ENCODE measurements at places on chromosomes 4 and X.

DNA sequence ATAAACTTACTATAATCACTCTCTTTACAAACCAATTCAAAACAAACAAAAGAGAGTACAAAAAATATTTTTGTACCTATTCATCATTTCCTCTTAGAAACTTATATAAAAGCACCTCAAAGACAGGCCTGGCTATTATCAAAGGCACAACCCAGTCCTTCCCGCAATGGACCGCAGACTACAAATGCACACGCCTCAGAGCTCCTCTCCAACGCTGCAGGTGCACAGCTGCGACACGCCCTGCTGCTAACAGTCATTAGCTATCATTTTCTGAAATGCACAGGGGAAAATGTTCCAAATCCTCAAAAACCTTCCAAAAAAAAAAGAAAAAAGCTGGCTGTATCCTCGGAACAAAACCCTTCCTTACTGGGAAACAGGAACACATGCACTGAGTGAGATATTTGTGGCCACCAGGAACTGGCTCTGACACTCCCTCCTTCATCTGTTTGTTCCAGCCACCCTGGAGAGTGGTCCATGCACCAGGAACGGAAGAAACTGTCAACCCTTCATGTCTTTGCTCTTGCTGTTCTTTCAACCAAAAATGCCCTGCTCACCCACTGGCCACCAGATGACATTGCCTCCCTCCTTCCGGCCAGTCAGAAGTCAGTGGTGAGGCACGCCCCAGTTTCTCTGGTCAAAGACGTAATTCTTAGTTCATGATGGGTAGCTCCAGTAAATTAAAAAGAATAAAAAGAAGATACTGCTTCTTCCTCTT is 16.7 kb downstream of the IRF2 start:
- DNase-seq = no peak

DNA sequence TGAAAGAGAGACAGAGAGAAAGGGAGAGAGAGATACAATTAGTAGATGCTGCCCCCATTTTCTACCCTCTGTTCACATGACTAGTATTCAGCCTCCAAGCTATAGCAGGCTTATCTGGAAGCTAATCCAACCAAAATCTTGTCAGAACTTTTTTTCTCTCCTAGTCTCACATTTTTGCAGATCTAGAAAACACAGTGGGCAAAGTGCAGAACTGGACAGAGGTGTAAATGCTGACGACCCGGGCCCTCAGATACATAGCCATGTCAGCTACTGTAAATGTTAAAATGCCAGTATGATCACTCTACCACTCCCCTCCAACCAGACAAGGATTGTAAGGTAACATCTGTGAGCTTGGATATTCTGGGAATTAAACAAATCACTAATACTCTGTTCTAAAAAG is 34.3 kb downstream of the GPC3 start:
- no peak for DNase-seq

DNA sequence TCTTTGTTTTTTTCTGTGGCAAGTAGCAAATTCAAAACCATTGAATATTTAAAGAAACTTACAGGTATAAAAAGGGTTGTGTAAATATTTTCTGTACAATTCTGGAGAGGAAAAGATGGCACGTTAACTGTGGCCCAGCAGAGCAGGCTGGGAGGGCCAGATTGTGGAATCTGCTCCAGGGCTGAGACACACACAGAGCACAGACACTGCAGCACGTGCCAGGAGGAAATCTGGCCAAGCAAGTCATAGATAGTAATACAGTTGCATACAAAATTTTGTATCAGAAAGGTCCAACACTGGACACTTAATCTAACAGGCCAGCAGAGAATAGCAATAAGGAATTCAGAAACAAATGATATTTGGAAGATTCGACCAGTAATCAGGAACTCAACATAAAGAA is 763.7 kb downstream of the PDHA2 start:
- DNase-seq = peak; percentile 29

GRCh38 chr4:174561560-174561959 is 39.3 kb upstream of the HPGD start:
- peak; percentile 59 for DNase-seq

- DNase-seq = no peak
Observed at GRCh38 chr4:20589436-20589835, 110.8 kb upstream of the PACRGL start.

DNA sequence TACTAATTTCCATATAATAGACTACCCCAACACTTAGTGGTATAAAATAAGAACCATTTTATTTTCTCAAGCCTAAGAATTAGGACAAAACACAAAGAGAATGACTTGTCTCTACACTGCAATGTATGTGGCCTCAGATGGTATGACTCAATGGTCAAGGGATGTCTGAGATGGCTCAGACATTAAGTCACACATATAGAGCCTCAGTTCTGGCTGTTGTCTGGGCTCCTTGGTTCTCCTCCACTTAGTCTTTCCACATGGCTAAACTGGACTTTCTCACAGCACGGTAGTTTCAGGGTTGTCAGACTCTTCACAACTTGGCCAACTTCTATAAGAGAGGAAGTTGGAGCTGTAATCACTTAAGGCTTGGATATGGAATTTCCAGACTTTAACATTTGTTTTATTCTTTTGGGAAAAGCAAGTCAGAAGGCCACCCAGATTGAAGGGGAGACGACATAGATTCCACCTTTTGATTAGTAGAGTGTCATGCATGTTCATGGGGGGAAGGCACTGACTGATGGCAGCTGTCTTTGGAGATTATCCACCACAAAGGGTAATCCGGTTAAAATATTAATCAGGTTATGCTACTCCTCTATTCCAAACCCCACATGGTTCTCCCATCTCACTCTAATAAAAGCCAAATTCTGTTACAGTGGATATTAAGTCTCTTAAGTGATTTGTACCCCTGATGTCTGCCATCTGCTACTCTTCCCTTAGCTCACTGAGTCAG is 9.4 kb downstream of the IL15 start:
- no peak for DNase-seq

DNA sequence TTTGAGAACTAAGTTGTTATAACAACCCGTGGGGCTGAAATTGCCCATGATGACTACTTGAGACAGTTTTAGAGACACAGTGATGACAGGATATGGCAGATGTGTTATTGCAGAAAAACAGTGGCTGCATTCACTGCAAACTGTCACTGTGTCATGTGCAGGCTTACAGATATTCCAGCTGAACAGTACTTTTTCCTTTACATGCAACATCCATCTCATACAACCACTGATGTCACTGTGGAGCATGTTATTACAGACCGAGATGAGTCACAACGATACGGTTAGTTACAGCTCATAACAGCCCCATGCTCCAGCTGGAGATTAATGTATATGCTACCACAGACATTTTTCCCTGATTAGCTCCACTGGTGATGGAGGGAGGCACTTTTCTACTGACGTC is 207.4 kb downstream of the TMA16 start:
- DNase-seq = peak; percentile 29

DNA sequence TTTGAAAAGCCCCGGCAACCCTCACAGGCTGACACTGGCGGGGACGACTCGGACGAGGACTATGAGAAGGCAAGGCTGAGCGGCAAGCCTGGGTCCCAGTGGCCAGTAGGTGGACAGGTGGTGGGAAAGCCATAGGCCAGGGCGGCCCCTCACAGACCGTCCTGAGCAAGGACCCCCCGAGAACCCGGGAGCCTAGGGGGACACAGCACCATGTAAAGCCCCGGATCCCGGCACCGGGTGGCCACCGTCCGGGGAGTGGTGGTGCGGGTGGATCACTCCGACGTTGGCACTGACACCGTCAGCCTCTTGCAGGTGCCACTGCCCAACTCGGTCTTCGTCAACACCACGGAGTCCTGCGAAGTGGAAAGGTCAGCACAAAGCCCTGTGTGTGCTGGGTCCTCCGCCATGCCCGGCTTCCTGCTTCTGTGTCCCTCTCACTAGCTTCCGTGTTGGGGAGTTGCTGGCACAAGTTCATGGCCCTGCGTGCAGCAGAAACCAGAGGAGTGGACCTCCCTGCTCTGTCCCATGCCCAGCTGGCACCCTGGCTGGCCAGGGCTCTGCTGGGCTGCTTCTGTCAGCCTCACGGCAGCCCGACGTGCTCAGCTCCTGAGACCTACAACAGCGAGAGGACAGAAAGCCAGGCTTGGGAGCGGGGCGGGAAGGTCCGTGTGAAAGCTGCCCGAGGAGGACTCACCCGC is 11.9 kb upstream of the ADD1 start:
- DNase-seq = no peak

Data from muscle of leg (tissue), 16 donors.